Breast epithelium (tissue), 4 donors: ENCODE measurements at places on chromosomes 2 and 18. TPM values are rescaled to one million over a fixed set of nuclear protein-coding genes. Genes with fewer than 3 reads are reported as not detected.
A peak's percentile ranks its signal among the peaks of the same experiment; 100 is the strongest.

TMEM17 gene
- 0.33 TPM for total RNA-seq

RESP18 gene
- not detected for total RNA-seq

DNA sequence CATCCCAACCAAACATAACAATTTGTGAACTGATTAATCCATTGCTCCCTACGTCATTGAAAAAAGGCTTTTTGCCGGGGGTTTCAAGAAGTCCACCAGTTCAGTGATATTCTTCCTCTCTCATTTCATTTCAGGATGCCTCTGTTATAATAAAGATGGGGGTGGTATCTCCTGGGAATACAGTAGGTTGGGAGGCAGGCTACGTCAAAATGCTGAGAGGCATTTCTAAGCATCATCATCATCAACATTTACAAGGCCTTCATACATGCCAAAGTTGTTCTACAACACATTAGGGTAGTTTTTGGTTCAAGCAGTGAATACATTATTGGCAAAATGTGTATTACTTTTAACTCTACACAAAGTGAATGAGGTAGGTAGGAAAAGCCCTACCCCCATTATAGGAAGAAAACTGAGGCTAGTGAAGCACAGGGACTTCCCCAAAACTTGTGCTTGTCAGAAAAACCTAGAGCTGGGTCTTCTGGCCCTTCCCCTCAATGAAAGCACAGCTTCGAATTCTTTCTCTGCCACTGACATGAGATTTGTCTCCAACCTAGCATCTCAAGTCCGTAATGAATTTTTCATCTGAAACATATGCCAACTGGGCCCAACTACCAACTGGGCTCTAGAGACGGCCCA, 11.3 kb downstream of the OSR1 start:
- peak overlapping the region; percentile 78 for H3K4me3 ChIP-seq
- H3K27ac ChIP-seq, result peak overlapping the region; percentile 87
- no peak for DNase-seq
- peaks cover 4% of the 10 kb centered on the region for H3K4me1 ChIP-seq
- H3K27me3 ChIP-seq, result no peaks in the 10 kb centered on the region

GRCh38 chr2:121037480-121037879, 247.5 kb downstream of the TFCP2L1 start:
- no peaks in the 10 kb centered on the region for H3K36me3 ChIP-seq
- no peak overlapping the region for H3K27ac ChIP-seq
- H3K4me3 ChIP-seq, result no peak overlapping the region

DNA sequence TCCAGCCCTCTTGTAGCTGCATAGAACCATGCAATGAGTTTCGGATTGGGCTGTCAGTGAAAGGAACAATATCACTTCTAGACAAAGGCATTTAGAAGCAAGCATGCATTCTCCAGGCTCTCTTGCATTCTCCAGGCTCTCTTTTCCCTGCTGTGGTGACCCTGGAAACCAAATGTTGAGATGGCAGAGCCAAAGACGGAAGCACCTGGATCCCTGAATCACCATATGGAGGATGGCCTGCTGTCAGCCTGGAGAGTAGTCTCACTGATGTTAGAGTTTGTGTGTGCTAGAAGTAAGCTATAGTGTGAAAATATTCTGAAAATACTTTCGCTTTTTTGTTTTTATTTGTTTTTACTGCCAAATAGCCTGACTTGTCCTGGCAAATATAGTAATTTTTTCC, 203.9 kb downstream of the C1D start:
- H3K36me3 ChIP-seq, result no peaks in the 10 kb centered on the region
- no peaks in the 10 kb centered on the region for H3K27me3 ChIP-seq
- no peak overlapping the region for H3K27ac ChIP-seq

GRCh38 chr2:29921560-29921915, at the start of gene ALK:
TSS of gene ALK (minus strand) at chr2:29921586. CDS start at chr2:29920659, 927 bp downstream.
- no peaks in the 10 kb centered on the region for H3K36me3 ChIP-seq
- H3K27me3 ChIP-seq, result peaks cover 52% of the 10 kb centered on the region
- H3K27ac ChIP-seq, result peak within 1 kb of the TSS; percentile 12
- H3K4me3 ChIP-seq, result peak within 1 kb of the TSS; percentile 66
- H3K4me1 ChIP-seq, result no peaks in the 10 kb centered on the region

- no peak overlapping the region for H3K27ac ChIP-seq
- DNase-seq, result no peak
- no peak overlapping the region for H3K4me3 ChIP-seq
These were observed 61.3 kb downstream of the ACAA2 start for GRCh38 chr18:49752095-49752457.

DNA sequence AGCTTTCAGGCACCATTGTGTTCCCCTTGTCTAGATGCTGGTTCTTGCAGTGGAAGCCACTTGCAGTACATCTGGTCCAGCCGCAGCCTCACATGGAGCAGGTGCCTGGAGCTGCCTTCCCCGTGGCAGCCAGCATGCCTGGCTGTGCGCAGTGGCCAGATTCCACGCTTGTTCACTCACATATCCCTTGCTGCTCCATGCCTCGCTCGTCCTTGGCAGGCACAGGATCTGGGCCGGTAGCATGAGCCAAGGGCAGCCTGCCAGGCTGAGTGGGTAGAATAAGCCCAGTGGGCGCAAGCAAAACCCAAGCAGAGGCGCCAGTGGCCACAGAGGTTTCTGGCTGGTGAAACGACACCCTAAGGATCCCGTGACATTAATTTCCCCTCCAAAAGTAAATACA, 20.6 kb downstream of the TMX3 start:
- no peak overlapping the region for H3K4me3 ChIP-seq
- H3K27ac ChIP-seq, result no peak overlapping the region
- H3K27me3 ChIP-seq, result no peaks in the 10 kb centered on the region
- DNase-seq, result no peak

GRCh38 chr2:49004036-49004626, 150.2 kb downstream of the FSHR start:
- no peaks in the 10 kb centered on the region for H3K36me3 ChIP-seq
- no peak for DNase-seq
- no peak overlapping the region for H3K27ac ChIP-seq
- H3K4me1 ChIP-seq, result no peaks in the 10 kb centered on the region
- H3K27me3 ChIP-seq, result no peaks in the 10 kb centered on the region
- H3K4me3 ChIP-seq, result no peak overlapping the region

DNA sequence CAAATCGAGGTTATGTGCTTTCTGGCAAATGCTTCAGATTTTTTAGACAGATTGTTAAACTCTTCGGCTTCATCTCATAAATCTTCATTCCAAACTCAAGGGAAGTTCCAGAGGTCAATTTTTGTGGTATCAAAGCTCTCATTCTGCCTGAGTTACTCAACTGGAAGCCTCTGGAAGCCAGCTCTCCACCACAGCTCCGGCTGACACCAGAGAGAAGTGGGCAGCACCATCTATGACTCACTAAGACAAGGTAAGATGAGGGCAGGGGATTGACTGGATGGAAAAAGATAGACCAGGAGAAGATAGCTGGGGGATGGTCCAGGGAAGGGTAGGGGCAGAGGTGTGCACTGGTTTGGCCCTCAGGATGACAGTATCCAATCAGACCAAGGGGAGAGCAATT, 137.3 kb upstream of the HNRNPA3 start:
- H3K27me3 ChIP-seq, result no peaks in the 10 kb centered on the region
- no peaks in the 10 kb centered on the region for H3K36me3 ChIP-seq
- H3K4me3 ChIP-seq, result no peak overlapping the region
- no peak overlapping the region for H3K27ac ChIP-seq
- no peak for DNase-seq

- no peak overlapping the region for H3K4me3 ChIP-seq
- no peaks in the 10 kb centered on the region for H3K4me1 ChIP-seq
- DNase-seq, result no peak
These were observed 27.5 kb downstream of the TSHZ1 start for GRCh38 chr18:75238100-75238499.

GRCh38 chr18:69400253-69400975, at the start of gene DOK6:
TSS of gene DOK6 (plus strand) at chr18:69400888.
- H3K27ac ChIP-seq, result peak within 1 kb of the TSS; percentile 48
- H3K36me3 ChIP-seq, result no peaks in the 10 kb centered on the region
- no peaks in the 10 kb centered on the region for H3K4me1 ChIP-seq

- H3K36me3 ChIP-seq, result no peaks in the 10 kb centered on the region
- no peaks in the 10 kb centered on the region for H3K27me3 ChIP-seq
- no peak overlapping the region for H3K4me3 ChIP-seq
- no peak for DNase-seq
These were observed 52.6 kb upstream of the PEX13 start for GRCh38 chr2:60964651-60965498.

DNA sequence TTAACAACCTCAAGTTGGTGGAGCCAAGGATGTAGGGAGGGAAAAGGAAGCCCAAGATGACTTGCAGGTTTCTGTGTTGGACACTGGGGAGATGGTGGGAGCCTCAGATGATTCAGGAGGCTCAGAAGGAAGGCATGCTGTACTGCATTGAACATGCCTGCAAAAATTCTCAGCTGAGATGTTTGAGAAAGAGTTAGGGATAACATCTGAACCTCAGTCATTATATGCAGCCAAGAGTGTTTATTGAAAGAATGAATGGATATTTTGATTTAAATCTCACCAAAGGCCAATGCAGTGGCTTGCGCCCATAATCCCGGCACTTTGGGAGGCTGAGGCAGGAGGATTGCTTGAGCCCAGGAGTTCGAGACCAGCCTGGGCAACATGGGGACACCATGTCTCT, 243.0 kb downstream of the MYCN start:
- no peaks in the 10 kb centered on the region for H3K27me3 ChIP-seq
- H3K27ac ChIP-seq, result no peak overlapping the region
- no peak overlapping the region for H3K4me3 ChIP-seq
- no peak for DNase-seq
- H3K4me1 ChIP-seq, result no peaks in the 10 kb centered on the region
